ENCODE measurements at places on chromosomes 5 and 9.

GRCh38 chr5:125293223-125293622, 546.8 kb upstream of the ZNF608 start:
- DNase-seq = no peak

DNA sequence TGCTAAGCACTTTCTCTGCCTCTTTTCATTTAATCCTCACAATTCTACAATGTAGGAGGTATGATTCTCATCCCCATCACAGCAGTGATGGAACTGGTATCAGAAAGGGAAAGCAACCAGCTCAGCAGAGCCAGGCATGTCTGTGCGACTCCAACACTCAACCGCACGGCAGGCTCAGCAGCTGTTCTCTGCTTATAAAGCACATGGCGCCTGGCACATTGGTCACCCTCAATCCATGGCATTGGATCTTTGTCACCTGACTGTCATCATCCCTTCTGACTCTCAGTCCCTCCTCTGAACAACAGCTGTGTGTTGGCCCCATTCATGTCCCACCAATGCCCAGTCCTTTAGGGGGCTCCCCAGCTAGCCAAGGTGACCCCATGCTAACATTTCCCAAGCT, 45.1 kb upstream of the HAND1 start:
- DNase-seq = no peak

DNA sequence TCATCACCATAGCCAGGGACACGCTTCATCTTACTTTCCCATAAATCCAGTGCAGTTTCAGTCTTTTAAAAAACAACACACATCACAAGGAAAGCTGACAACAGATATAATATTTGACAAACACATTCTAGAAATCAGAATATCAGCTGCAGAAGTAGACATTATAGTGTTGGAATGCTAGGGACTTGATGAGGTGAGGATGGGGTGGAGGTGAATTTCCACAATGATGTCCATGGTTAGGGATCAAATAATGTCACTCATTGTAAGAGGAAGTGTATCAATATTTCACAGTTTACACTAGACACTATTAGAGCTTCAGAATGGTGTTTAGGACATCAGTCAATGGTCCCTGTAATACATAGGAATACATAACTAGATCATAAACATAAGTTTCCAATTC, 7.0 kb downstream of the FST start:
- DNase-seq = no peak

DNA sequence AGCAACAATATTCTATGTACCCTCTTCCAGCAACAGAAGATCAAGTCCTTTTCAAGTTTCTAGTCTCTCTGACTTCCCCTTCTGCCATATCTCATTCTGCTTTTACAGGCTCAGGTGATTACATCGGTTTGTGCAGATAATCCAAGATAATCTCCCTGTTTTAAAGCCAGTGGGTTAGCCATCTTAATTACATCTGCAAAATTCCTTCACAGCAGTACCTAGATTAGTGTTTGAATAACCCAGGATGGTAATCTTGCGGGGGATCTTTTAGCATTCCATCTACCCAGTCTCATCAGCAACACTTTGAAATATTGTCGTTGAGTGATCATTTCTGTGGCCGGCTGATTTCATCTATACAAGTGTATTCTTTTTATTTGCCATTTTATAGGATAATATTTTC, 130.2 kb downstream of the GHR start:
- no peak for DNase-seq

DNA sequence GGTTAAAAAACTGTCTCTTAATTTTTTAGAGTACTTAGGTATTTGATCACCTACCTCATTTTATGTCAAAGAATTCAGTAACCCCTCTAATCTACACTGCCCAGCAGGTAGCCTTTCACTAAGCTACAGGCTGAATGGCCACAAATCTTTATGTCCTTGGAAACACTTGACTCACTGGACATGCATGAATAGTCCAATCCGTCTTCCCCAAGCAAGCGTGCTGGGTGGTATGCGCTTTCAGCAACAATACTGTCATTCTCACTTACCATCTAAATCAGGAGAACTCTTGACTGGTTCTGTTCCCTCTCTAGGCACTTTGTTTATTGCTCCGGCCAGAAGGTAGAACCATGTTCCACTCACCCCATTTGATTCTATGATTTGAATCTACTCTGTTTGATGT, 73.1 kb downstream of the TRPM3 start:
- DNase-seq = no peak

- no peak for DNase-seq
These were observed 120.3 kb downstream of the INVS start for GRCh38 chr9:100219347-100219746.

- DNase-seq = no peak
These were observed 273.9 kb upstream of the CDH10 start for GRCh38 chr5:24918676-24919075.

- DNase-seq = no peak
These were observed 39.6 kb downstream of the SFXN1 start for GRCh38 chr5:175517824-175518450.

DNA sequence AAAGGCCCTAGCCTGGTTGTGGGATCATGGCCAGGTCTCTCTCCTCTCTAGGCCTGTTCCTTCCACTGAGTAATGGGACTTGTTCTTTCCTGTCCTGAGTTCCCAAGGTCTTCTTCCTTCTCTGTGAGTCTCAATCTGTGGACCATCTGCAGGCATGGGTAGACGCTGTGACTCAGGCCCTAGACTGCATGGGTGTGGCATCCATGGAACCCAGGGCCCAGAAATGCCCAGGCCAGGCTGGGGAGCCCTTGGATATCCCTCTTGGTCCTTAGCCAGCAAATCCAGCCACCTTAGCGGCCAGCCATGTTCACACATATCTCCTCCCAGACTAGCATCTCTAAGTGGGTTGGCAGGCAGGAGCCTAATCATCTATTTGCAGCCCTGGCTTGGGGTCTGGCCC, 2.3 kb upstream of the ACSL6 start:
- DNase-seq = no peak

- no peak for DNase-seq
These were observed 1.3 kb upstream of the PRR7 start for GRCh38 chr5:177445052-177445916.
